ENCODE measurements at places on chromosomes 3 and 15. TPM values are rescaled to one million over a fixed set of nuclear protein-coding genes. Genes with fewer than 3 reads are reported as not detected.

DNA sequence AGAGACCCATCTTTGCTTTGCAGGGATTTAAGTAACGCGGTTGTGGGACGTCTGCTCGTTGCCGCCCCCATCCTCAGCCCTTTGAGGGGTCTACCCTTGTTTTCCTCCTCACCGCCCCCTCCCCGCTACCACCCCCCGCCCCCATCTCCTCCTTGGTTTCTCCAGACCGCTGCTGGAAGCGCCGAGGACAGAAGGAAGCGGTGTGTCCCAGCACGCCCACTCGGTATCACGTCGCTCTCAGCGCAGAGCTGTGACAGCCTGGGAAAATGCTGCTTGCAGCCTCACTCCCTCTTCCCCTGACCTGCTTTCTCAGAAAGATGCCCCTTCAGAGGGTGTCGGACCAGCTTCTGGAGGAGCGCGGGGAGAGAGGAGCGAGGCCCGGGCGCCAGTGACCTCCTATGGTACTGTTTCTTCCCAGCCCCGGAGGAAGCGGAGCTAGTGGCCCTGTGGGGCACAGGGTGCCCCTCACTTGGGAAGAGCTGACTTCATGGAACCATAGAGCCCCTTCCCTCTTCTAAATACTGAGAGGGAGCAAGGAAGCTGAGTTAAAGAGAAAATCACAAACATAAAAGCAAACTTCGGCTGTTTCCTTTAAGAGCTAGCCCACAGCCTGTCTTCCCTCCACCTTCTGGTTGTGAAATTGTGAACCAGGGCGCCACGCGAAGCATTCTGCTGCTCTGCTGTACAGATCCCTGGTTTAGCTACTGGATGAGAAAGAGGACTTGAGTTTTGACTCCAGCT, 698 bp downstream of the IL1RAP start:
- DNase-seq: peak; percentile 48

GRCh38 chr3:105957722-105958121, 88.9 kb upstream of the CBLB start:
- DNase-seq: no peak

GRCh38 chr3:187013159-187013716, 82.9 kb downstream of the ST6GAL1 start:
- no peak for DNase-seq

- peak; percentile 48 for DNase-seq
Observed at GRCh38 chr15:74380361-74381189, 13.1 kb upstream of the CYP11A1 start.

GRCh38 chr3:63841704-63842103, 21.9 kb downstream of the THOC7 start:
- no peak for DNase-seq

DNA sequence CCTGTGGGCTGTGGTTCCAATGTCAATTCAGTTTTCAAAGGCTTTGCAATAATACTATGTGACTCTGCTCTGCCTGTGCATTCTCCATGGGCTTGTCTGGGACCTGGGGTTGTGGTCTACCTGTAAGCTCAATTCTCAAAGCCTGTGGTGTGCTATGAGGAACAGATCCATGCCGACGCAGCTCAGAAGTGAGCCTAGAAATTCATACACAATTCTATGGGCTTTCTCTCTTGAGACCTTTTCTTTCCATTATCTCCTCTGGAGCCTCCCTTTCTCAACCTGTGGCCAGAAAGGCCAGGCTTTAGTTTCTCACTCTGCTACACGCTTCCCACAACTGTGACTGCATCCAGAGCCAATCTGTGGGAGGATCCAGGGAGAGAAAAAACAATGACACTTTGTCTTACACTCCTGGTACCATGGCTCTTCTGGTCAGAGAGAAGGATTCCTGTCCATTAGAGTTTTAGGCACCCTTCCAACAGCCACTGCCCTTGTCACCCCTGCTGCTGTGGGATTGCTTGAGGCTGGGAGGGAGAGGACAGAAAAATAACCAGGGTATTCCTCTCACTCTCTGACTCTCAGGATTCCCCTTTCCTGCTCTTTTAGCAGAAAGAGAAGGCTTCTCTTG, 34.1 kb upstream of the KLF13 start:
- DNase-seq: no peak

DNA sequence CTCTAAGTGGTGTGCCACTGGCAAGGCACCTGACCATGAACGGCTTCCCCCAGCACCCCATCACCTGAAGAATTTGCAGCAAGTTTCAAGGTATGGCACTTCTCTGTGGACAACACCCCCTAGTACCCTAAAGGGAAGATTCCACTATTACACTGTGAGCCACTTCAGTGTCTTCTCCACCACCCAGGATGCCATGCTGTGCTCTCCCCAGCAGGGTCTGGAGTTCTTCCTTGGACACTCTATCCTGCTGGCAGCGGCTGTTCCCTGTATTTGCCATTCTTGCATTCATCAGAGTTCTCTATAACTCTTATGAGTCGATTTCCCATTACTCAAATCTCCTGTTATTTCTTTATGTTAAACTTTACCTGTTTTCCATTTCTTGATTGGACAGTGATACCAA, 33.9 kb upstream of the RNU6-1 start:
- DNase-seq: no peak

ITIH1 gene
- total RNA-seq: not detected

ECE2 gene
- total RNA-seq: not detected

GRCh38 chr15:74610302-74610951, 5.2 kb upstream of the CLK3 start:
- DNase-seq: no peak

DNA sequence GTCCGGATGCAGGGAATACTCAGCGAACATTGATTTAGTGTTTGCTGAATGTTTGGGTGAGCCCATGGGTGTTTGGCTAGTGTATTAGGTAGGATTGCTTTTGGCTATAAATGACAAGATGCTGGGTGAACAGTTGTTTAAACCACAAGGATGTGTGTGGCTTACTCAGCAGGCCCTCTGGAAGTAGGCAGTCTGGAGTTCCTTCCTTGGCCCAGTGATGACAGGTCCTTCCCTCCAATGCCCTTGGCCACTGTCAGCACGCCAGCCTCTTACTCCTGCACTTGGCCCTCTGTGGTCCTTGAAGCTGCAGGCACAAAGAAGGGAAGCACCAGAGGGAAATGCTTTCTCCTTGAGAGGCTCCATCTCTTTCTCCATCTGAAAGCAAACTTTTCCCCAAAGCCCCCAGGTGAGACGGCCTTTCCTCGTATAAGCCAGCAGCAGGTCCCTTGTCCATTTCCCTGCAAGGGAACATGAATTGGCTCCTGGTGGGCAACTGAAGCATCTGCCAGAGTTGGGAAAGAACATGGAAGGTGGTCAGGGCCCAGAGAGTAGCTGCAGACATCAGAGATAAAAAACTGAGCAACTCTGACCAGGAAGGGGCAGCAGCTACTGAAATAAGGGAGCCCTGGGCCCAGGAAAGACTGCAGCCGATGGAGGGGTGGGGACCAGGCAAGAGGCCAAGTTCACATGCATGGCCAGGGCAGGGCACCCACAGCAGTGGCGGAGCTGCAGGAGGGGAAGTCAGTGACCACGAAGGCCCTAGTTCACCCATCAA, 105.0 kb downstream of the TPRA1 start:
- DNase-seq: no peak

STAB1 gene
- total RNA-seq: 0.09 TPM

- no peak for DNase-seq
Observed at GRCh38 chr3:188796122-188796631, 375.6 kb upstream of the TPRG1 start.

DNA sequence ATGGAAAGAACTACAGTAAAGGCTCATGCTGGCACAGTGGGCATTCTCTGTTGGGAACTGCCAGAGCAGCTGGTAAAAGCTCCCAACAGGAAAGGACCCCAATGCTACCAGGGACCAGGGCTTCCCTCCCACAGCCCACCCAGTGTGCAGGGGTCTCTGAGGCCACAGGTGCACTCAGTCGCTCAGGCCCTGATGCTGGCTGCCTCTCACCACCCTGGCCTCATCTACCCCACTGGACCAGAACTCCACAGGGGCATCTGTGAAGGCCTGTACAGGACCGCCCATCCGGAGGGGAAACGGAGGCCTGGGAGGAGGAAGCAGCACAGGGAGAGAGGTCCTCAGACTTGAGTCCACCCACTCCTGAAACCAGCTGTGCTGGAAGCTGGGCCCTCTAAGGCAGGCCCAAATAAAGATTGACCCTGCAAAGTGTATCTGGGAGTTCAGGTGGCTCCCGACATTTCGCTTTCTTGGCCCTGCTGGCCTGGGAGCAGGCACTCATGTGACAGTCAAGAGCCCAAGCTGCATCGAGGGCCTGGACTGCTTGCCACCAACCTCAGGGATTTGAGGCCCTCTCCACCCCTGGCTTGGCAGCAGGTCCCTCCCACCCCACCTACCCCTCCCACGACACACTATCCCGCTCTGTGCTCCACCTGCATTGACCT, 12.7 kb downstream of the KLF15 start:
- no peak for DNase-seq

GOLGA8T gene
- 0.18 TPM for total RNA-seq

DNA sequence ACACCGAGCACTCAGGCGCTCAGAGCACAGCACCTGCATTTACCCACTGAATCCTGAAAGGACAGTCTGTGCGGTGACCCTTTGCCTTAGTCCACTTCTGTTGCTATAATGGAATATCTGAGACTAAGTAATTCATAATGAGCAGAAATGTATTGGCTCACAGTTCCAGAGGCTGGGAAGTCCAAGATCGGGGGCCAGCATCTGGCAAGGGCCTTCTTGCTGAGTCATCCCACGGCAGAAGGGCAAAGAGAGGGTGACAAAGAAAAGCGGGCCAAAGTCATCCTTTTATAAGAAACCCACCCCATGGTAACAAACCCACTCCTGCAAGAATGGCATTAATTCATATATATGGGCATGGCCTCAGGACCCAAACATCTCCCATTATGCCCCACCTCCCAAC, 27.7 kb downstream of the POC1A start:
- DNase-seq: no peak

GRCh38 chr3:110881069-110881468, 190.5 kb upstream of the NECTIN3 start:
- DNase-seq: peak; percentile 17

THRB gene
- total RNA-seq: not detected

DNA sequence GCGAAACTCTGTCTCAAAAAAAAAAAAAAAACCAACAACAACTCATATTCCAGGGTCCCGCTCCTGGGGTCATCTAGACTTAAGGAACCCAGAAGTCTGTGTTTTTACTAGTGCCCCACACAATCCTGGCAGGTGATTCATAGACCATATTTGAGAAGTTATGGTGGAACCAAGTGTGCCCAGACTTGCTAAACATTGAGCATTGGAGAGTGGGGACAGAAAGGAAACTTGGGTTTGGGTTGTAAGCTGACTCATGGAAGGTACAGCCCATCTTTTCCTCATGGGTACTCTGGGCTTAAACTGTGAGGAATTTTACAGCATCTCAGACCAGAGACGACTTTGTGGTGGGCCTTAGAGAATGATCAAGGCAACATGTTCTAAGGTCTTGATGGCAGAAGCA, 18.3 kb upstream of the IGF2BP2 start:
- DNase-seq: no peak

- no peak for DNase-seq
Observed at GRCh38 chr15:78715930-78716329, 74.9 kb upstream of the CHRNB4 start.

FGF12 gene
- not detected for total RNA-seq

KLF15 gene
- total RNA-seq: 0.11 TPM

DNA sequence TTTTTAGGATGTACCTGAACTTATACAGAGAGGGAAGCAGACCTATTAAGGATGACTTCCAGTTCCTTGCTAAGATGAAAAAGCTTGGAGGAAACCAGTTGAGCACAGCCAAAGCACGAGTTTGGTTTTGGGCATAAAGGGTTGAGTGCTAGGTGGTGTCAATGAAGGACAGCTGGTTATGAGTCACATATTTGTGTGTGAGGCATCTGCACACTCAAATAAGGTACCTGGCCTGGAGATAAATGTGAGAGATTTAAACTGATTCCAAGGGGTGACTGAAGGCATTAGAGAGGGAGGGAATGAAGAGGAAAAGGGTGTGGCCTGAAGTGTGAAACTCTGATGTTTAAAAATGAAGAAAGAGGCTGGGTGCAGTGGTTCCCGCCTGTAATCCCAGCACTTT, 486.7 kb downstream of the DIPK2A start:
- no peak for DNase-seq

GRCh38 chr3:185781759-185782158, 43.1 kb downstream of the IGF2BP2 start:
- DNase-seq: no peak

- no peak for DNase-seq
Observed at GRCh38 chr3:112781599-112781998, 65.1 kb downstream of the CD200R1L start.

GRCh38 chr3:123586131-123586530, 1.3 kb upstream of the HACD2 start:
- peak; percentile 64 for DNase-seq

GRCh38 chr15:57377478-57377847, 1.2 kb downstream of the CGNL1 start:
- no peak for DNase-seq

MAGI1 gene
- total RNA-seq: 0.51 TPM

GRCh38 chr3:151067158-151067557, 18.3 kb upstream of the MED12L start:
- peak; percentile 13 for DNase-seq

- DNase-seq: peak; percentile 17
Observed at GRCh38 chr3:4588466-4588865, 95.3 kb downstream of the ITPR1 start.

GRCh38 chr15:66944121-66944520, 121.3 kb upstream of the SMAD3 start:
- no peak for DNase-seq

GRCh38 chr15:48887144-48887543, 9.2 kb downstream of the EID1 start:
- no peak for DNase-seq

KBTBD12 gene
- not detected for total RNA-seq

GRCh38 chr3:21876782-21877181, 125.8 kb upstream of the ZNF385D start:
- no peak for DNase-seq

ITGA11 gene
- total RNA-seq: 1.7 TPM

IMPG2 gene
- 0.14 TPM for total RNA-seq

FOXL2NB gene
- not detected for total RNA-seq

DNA sequence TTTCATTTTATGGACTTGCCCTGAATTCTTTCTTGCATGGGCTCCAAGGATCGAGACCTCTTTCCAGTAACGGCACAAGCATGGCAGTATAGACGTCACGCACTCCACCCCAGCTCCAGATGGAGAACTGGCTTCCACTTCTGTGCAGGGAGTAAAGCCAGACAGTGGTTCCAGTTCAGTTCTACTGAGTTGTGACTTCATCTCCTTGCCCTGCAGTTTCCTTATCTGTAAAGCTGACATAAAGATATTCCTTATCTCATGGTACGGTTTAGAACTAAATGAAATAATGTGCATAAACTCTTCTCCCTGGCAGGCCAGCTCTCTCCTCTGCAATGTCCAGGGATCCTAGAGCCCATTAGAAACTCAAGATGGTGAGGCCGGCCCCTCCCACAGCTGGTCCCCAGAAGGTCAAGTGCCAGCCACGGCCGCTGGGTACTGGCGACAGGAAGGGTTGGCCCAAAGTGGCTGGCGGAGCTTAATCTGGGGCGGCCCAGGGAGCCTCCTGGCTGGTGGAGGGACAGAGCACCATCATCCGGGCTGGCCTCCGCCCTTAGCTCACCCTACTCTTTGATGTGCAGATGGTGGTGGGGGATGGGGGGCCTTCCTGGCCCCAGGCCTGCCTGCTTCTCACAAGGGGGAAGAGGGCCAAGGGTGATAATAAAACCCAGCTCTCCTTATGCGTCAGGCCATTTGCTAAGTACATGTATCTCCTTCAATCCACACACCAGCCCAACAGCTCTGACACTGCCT, 7.2 kb downstream of the MESP2 start:
- no peak for DNase-seq
